ENCODE measurements at places on chromosomes 11 and 22.
A peak's percentile ranks its signal among the peaks of the same experiment; 100 is the strongest.

GRCh38 chr11:122320671-122321070, 204.7 kb upstream of the BLID start:
- no peak for DNase-seq

GRCh38 chr22:26770624-26771023, 113.2 kb downstream of the MIAT start:
- DNase-seq: no peak

GRCh38 chr11:26321516-26321915, 10.4 kb upstream of the ANO3 start:
- DNase-seq: no peak

DNA sequence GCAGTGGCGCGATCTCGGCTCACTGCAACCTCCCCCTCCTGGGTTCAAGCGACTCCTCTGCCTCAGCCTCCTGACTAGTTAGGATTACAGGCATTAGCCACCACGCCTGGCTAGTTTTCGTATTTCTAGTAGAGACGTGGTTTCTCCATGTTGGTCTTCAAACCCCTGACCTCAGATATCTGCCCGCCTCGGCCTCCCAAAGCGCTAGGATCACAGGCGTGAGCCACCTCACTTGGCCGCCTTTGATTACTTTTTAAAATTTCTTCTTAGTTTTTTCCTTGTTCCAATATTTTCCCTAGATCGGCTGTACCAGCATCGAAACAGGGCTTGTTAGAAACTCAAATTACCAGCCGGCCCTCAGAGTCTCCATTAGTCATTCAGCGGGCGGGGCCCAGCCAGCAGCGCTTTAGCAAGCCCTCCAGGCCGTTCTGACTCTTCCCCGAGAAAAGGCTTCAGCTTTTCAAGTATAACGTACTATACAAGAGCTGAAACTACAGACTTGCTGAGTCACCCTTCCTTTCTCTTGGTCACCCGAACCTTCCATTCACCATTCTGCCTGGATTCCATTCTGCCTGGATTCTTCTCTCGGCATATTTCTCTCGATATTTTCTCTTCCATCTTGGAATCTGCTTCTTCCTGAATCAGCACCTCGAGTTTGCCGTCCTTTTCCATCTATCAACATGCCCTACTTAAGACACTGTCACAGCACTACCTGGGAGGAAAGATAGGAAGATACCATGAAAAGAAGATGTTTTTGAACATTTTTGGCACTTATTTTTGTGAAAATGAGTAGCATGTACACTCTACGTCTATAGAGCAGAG, 6.7 kb upstream of the CAPRIN1 start:
- DNase-seq: peak; percentile 2

DNA sequence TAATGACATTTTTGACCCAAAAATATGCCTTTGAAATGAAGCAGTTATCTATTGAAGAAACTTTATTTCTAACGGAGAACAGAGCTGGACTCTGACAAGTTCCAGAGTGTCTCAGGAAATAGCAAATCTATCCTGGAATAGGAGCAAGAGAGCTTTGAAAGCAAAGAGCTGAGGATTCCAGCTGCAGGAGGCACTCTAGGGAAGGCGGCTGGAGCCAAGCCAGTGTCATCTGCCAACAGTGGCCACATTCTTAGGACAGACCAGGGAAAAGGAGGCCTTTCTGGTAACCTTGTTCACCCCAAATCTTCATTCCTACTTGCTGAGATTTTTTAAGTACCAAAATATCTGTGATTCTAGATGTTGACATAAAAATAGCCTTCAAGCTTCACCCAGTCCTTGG, 493.5 kb upstream of the B3GAT1 start:
- DNase-seq: no peak

DNA sequence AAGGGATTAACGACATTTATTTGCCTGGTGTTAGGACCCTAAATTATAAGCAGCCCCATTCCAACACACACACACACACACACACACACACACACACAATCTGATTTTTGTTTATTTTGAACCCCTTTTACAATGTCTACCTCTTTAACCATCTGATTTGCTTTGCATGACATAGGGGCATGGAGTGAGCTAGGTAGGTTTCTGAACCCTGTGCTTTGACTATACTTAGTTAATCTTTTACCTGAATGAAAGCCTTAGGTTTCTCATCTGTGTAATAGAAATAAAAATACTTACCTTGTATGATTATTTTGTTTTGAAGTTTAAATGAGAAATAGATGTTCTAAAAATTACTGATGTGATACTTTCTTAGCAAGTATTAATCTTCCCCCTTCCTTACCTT, 94.7 kb upstream of the FOLH1 start:
- DNase-seq: no peak

GRCh38 chr11:90635151-90635550, 412.3 kb upstream of the CHORDC1 start:
- no peak for DNase-seq

- no peak for DNase-seq
These were observed 181.2 kb downstream of the CSNK2A3 start for GRCh38 chr11:11171854-11172253.

GRCh38 chr22:44669561-44669976, 32.4 kb upstream of the PRR5 start:
- DNase-seq: no peak

DNA sequence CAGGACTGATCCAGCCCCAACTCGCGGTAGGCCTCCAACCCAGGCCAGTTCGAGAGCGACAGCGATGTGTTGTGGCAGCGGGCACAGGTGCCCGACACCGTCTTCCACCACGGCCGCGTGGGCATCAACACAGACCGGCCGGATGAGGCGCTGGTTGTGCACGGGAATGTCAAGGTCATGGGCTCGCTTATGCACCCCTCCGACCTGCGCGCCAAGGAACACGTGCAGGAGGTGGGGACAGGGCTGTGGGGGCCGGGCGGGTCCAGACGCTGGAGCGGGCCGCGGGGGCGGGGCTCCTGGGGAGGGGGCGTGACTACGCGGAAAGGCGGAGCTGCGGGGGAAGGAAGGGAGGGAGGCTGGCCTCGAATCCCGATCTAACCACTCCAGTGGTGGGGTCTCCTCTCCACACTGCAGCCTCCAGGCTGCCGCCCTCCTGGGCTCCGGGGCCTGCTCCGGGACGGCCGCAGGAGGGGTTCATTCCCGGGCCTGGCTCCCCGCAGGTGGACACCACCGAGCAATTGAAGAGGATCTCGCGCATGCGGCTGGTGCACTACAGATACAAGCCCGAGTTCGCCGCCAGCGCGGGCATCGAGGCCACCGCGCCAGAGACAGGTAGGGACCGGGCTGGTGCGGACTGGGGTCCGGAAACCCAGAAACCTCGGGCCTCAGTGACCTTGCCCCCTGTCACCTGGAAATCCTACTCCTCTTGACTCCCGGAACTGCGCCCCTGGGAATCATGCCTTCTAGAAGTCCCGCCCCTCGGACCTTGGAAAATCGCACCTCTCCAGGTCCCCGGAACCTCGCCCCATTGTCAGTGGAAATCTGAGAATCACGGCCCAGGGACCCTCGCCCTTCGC, 14.9 kb downstream of the TMEM258 start:
- no peak for DNase-seq

GRCh38 chr22:19704355-19705015, 9.8 kb upstream of the SEPTIN5 start:
- no peak for DNase-seq

DNA sequence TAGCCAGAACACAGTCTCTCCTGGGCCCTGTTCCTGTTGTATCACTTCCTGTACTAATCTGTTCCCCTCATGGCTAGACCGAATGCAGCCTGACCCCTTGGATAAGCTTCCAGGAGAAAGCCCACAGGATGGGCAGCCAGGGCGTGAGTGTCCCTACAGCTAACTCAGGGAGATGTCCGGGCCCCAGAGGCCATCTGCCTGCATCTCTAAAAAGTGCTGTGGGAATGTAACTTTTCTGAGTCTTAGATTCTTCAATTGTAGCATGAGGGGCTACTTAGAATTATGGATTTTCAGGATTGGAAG, 7.7 kb upstream of the MALAT1 start:
- no peak for DNase-seq

Measured in NCI-H510A (cell line).